ENCODE measurements at places on chromosomes 2 and 18.

DNA sequence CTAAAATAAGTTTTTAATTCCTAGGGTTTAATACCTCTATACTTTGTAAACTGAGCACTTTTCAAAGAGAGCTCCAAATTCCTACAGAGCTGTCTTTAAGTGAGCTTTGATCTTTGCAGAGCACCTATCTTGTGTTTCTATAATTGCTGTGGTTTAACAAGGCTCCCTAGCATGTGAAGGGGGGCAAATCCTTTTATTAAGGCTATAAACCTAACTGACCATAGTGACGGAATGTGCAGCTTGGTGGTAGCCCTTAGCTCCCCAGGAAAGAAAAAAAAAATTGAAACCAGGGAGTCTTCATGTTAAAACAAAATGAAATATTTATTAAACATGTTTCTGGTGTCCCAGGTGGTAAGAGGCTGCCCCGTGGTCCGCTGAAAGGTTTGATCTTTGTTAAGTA is 78.6 kb upstream of the ETAA1 start:
- DNase-seq = no peak

DNA sequence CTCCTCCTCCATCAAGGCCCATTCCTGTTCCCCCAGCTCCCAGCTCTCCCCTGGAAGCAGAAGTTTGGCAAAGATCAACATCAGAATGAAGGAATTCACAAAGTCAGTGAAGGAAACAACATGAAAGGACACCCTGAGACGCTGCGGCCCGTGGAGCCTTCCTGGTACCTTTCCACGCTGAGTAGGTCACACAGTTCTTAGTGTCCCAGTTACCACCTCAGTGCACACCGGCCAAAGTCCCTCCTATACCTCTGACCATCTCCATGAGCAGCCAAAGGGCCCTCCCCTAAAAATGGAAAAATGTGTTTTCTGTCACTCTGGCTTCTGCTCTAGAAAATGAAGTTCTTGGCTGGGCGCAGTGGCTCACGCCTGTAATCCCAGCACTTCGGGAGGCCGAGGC is 191.6 kb upstream of the AGAP1 start:
- no peak for DNase-seq

DNA sequence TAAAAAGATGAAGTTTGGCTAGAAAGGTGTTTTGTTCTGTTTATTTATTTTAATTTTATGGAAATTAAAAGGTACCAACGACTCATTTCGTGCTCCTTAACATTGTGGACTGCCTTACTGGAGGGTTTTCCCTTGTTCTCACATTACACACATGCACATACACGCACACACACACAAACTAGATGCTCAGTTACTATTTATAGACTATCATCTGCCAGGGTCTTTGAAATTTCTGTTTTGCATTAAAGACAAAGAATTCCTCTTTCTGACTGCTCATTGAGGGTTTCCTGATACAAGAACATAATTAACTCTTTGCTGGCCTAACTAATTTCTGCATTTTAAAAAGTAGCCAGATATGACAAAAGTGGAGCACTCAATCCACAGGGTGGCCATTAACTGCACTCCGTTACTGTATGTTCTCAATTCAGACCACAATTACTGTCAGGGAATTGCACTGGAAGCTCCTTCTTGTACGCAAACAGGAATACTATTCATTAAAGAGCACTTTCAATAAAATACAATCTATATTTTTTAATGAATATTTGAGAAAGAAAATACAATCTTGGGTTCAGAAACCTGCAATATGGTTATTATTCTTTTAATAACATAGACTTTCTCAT is 366.9 kb upstream of the GALNT5 start:
- DNase-seq = no peak

DNA sequence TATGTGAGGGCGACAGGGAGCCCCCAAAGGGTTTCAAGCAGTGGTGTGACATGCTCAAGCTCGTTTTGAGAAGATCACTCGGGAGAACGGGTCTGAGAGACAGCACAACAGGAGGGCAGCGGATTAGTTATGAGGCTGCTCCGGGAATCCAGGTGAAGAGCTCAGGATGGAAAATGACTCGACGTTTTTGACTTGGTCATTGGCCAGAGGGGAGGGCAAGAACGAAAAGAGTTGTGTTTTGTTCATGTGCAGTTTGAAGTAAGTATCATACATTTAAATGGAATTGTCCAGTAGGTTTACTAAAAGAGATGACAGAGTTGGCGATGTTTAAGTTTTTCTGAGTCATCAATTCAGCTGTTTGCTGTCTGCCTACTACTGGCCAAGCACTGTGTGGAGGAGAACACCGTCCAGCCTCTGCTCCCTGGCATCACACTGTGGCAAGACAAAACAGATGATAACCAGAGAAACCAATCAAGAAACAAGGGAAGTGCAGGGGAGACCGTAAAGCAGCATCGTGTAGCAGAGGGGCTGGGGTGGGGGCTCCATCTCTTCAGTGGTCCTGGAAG is 25.3 kb upstream of the ANXA4 start:
- no peak for DNase-seq

GRCh38 chr2:208015475-208015874 is 9.9 kb downstream of the PLEKHM3 start:
- DNase-seq = no peak

DNA sequence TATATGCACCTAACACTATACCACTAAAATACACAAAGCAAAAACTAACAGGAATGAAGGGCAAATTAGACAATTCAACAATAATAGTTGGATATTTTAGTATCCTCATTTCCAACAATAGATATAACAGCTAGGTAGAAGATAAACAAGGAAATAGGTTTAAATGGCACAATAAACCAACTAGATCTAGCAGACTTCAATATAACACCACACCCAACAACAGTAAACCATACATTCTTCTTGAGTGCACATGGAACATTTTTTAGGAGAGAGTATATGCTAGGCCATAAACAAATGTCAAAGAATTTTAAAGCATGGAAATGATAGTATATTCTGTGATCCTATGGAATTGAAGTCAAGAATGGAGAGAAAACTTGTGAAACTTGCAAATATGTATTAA is 138.4 kb downstream of the NDUFA10 start:
- DNase-seq = no peak

GRCh38 chr2:47767880-47768609 is 14.9 kb upstream of the MSH6 start:
- DNase-seq = peak; percentile 75
